ENCODE measurements at places on chromosomes 11 and 22. TPM values are rescaled to one million over a fixed set of nuclear protein-coding genes. Genes with fewer than 3 reads are reported as not detected.

MYRF gene
- polyA plus RNA-seq, result 33.2 TPM

RTN4R gene
- 0.77 TPM for polyA plus RNA-seq

MPEG1 gene
- not detected for polyA plus RNA-seq

DNA sequence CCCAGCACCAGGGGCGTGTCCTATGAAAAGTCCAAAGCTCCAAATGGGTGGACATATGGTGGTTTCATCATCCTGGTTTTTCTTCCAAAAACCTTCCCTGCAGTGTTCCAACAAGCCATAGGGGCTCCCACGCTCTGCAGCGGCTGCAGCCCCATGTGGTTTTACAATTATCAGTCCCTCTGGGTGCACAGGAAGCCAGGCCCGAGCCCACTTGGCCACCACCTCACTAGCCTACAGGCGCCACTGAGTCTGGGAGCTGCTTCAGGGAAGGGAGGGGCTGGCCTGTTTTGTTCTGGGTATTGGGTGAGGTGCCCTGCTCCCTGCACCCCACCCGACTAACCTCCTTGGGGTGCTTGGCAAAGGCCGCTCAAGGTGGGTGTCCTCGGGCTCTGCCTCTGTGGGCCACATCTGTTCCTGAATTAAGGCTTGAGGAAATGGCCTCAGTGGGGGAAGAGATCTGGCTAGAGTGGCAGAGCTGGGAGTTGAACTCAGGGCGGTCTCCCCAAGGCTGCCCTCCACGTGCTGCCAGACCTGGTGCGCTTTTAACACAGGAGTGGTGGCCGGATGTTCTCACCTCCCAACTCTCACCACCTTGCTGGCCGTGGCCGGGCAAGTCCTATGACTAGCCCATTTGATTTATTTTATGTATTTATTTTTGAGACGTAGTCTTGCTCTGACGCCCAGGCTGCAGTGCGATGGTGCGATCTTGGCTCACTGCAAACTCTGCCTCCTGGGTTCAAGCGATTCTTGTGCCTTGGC, 5.3 kb upstream of the CDC42BPG start:
- no peak for DNase-seq

GRCh38 chr22:38923463-38924346, 33.7 kb upstream of the APOBEC3A start:
- peak; percentile 88 for DNase-seq

DNA sequence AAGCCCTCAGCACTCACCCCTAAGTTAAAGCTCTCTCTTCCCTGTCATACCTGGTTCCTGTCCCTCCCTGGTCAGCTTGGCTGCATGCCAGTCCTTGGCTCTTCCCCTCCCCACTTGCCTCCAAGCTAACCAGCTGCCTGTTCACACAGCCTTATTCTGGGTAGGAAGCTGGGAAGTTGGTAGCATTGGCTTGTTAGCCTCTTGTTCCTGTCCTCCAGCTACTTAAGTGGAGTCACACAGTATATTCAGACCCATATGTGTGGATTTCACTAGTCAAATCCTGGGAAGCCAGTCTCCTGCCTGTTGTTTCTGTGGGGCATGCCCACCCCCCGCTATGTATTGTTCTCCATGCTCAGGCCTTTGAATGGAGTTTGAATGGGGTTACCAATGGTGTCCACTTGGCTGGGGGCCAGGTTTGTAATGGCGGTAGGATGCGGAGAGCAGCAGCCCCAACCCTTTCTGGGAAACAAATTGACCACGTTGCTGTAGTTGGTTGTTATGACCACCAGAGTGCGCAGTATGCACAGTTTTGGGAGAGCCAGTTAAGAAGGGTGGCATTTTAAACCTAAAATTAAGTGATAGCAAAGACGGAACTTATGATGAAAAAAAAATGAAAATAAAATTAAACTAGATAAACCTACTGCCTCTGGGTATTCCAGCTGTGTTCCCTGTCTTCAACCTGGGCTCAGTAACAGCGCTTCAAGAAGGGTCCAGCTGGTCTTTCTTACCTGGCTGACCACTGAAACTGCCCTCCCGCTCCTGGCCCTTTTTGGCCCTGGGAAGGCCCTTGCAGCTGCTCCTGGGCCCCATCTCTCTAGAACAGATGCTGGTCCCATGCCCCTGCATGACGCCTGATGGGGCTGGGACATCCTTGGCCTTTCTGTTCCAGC, 10.7 kb upstream of the RPS3 start:
- peak; percentile 76 for DNase-seq

GRCh38 chr11:15935373-15935772, 421.0 kb downstream of the SOX6 start:
- DNase-seq, result no peak

PKDREJ gene
- not detected for polyA plus RNA-seq

- no peak for DNase-seq
Measured at GRCh38 chr11:128040603-128041002, 546.8 kb downstream of the ETS1 start.

ACRV1 gene
- polyA plus RNA-seq, result not detected

MS4A12 gene
- not detected for polyA plus RNA-seq

MIF gene
- polyA plus RNA-seq, result 735 TPM

All from HepG2 (cell line).